ENCODE measurements at places on chromosomes 7 and 10.

- DNase-seq: no peak
Measured at GRCh38 chr7:135206941-135207391, 4.4 kb downstream of the WDR91 start.

- no peak for DNase-seq
Measured at GRCh38 chr10:70131560-70131937, 1.1 kb downstream of the AIFM2 start.

GRCh38 chr7:18948521-18948920, 168.9 kb downstream of the TWIST1 start:
- DNase-seq: no peak

DNA sequence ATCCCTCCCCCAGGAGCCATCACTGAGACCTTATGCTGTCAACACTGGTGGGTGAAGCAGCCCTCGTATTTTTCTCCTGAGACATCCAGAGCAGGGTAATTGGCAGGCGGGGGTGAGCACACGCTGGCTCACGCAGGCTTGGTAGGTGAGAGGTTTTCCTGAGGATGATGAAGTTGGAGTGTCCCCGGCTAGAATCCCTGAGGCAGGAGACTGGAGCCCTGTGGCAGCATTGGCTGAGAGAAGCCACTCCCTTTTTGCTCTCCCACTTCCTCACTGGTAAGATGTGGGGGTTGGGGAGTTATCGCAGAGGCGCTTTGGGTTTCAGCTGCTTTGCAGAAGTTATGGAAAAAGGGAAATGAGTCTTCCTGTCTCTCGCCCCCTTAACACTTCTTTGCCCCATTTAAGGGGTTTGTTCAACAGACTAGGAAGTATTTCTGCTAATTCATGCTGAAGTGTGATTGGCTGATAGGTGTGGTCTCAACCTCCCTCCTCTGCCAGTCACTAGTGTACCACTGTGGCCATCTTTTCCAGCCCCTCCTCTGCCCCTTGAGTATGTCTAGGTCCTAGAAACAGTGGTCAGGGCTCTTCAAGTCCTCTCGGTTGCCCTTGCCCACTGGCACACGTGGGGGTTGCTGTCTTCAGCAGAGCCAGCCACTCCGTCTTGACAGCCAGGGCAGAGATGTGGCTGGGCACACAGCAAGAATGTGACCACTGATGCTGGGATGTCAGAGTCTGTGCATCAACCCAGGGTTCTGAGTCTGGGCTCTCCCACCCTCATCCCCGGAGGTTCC, 5.7 kb downstream of the ARPC1B start:
- DNase-seq: no peak

DNA sequence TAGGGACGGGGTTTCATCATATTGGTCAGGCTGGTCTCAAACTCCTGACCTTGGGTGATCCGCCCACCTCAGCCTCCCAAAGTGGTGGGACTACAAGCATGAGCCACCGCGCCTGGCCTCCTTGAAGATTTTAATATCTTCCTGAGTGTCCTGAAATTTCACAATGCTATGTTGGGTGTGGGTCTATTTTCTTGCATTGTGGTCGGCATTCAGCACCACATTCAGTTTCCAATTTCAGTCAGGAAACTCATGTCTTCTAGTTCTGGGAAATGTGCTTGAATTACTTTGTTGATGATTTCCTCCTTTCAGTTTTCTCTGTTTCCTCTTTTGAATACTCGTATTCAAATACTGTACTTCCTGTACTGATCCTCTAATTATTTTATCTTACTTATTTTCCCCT, 49.3 kb upstream of the IL6 start:
- DNase-seq: no peak

DNA sequence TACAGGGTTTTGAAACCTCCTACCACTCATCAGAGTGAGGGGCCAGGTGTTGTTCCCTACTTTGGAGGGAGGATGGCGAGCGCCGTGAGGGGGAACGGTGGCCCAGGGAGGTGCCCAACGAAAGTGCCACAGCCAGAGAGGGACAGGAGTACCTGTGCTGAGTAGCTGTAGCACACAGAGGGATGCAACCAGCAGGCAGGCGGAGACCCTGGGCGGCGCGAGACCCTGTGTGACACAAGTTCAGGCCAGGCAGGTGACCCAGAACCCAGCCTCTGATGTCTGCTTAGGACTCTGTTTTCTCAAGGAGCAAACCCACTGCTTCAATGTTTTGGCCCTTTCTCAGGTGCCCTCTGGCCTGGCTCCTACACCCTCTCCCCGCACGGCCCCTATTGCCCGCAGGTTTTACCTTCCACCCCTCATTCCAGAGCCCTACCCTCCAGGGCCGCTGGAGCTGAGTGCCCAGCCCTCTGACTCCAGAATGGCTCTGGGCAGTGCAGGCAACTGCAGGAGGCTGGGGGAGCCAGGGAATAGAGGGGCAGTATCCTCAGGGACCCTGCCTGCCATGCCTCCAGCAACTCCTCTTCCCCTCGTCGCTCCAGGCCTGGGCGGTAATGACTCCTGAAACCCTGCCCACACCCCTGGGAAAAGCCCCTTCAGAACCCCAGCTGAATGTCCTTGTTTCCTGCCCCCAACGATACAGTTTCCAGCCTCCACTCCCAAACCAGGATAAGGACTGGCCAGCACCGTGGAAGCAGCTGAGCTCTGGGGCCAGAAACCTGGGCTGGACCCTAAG, 164.1 kb upstream of the RHEB start:
- DNase-seq: no peak

DNA sequence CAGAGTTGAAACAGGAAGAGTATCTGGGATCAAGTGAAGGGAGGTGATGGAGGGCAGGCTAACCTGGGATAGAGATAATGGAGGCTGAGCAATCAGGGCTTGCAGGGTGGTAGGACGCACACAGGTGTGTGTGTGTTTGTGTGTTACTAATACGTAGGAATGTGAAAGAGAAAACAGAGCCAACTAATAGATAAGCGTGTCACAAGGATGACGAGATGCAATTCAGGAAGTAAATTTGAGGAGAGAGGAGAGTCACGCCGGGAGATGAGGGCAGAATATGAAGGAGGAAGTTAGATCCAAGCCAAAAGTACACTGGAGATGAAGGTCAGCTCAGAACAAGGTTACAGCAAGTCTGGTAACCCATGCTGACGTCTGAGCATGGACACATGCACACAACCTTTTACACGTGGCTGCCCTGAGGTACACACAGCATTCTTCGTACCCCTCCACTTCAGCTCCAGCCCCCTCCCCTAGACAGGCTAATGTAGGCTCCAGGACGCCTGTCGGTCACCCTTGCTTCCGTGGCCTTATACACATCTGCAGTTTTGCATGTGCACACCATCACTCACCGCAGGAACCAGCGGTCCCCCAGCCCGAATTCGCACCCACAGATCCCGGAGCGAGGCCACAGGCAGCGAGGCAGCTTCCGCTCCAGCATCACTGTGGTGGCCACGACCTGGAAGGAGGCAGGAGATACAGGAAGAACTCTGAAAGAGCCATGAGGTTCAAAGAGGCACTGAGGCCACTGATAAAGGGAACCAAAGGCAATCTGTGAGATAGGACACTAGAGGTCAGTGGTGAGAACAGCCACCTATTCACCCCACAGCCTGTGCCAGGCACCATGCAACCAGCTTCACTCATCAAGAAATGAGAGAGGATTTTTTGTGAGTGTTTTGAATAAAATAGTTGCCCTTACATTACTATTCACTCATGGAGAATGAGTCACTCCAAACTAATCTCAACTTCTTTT, 23.7 kb upstream of the TRPV6 start:
- DNase-seq: no peak

- DNase-seq: no peak
Measured at GRCh38 chr10:20091698-20092097, 275.5 kb downstream of the PLXDC2 start.

- DNase-seq: no peak
Measured at GRCh38 chr7:116977172-116977571, 23.9 kb downstream of the ST7 start.

GRCh38 chr7:78734626-78735025, 718.8 kb downstream of the MAGI2 start:
- DNase-seq: no peak

DNA sequence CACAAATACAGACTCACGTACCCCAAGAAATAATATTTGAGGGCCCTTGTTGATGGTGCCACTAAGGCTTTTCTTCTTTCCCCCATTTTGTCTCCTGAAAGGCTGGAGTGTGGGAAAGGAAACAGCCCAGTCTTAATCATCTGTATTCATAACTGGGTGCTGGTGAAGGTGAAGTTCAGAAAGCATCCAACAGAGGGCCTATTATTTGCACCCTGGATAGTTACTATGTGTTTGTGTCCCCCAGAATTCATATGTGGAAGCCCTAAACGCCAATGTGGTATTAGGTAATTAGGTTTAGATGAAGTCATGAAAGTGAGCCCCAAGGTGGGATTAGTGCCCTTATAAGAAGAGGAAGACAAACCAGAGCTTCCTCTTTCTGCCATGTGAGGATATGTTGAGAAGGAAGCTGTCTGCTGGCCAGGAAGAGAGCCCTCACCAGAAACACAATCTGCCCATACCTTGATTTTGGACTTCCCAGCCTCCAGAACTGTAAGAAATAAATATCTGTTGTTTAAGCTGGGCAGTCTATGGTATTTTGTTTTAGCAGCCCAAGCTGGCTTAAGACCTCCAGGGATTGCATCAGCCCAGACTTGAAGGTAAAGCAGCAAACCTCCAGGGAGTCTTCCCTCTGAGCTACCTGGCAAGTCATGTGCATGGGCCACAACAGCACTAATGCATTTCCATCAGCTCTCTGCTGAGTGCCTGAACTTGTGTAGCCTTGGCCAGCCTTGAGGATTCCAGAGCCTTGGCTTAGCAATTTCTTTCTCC, 90.0 kb upstream of the ADRB1 start:
- no peak for DNase-seq

GRCh38 chr7:148838905-148839304, 45.2 kb downstream of the EZH2 start:
- DNase-seq: no peak

GRCh38 chr7:30331338-30331737, 46.9 kb downstream of the ZNRF2 start:
- no peak for DNase-seq

DNA sequence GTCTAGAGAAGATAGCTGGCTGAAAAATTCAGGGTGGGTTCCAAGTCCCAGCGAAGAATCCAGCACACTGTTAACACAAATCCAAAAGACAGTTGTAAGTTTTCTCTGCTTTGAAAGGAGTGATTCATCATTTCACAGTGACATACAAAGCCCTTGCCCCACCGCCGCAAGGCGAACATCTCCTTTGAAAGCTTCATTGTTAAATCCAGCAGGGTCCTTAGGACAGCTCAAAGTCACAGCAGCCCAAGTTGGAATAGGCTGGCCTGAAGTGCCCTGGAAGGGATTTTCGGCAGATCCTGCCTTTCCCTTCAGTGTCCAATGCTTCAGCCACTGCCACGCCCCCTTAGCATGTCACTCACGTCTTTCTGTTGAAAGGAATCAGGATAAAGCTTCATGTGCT, 526.1 kb downstream of the CALN1 start:
- no peak for DNase-seq

- DNase-seq: no peak
Measured at GRCh38 chr10:70893227-70894006, 5.1 kb upstream of the PCBD1 start.

- DNase-seq: no peak
Measured at GRCh38 chr7:113125728-113126127, 7.4 kb upstream of the SMIM30 start.

DNA sequence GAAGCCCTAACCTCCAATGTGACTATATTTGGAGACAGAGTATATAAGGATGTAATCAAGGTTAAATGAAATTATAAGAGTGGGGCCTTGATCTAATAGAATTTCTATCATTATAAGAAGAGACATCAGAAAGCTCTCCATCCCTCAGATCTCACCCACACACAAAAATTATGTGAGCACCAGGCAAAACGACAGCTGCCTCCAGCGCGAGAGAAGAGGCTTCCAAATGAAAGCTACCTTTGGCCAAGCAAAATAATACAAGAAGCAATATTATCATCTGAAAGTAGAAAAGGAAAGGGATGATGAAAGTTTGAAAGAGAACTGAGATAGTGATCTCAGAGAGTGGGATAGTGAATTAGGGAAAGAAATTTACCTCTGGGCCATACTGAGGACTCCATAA, 1192.5 kb downstream of the NXPH1 start:
- no peak for DNase-seq

- no peak for DNase-seq
Measured at GRCh38 chr7:25770235-25770634, 381.8 kb upstream of the NFE2L3 start.

GRCh38 chr10:25954851-25955250, 20.8 kb downstream of the MYO3A start:
- no peak for DNase-seq

GRCh38 chr7:157250605-157251228, 86.1 kb upstream of the DNAJB6 start:
- no peak for DNase-seq

GRCh38 chr7:34430456-34430855, 227.6 kb upstream of the NPSR1 start:
- no peak for DNase-seq

- DNase-seq: no peak
Measured at GRCh38 chr10:79472951-79473350, 27.5 kb upstream of the ZCCHC24 start.

DNA sequence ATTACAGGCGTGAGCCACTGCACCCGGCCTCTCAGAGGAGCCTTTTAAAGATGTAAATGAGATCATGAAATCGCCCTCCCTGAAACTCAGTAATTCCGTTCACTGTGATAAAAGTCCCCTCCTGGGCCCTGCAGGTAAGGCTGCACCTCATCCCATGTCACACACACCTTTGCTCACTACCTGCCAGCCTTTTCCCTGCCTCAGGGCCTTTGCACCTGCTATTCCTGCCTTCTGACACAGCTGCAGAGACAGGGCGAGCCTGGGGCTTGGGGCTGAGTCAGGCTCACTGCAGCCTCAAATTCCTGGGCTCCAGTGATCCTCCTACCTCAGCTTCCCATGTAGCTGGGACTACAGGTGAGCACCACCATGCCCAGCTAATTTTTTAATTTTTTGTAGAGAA, 118.8 kb downstream of the MYL10 start:
- DNase-seq: no peak

- no peak for DNase-seq
Measured at GRCh38 chr7:151187409-151188251, 580 bp upstream of the ASB10 start.

DNA sequence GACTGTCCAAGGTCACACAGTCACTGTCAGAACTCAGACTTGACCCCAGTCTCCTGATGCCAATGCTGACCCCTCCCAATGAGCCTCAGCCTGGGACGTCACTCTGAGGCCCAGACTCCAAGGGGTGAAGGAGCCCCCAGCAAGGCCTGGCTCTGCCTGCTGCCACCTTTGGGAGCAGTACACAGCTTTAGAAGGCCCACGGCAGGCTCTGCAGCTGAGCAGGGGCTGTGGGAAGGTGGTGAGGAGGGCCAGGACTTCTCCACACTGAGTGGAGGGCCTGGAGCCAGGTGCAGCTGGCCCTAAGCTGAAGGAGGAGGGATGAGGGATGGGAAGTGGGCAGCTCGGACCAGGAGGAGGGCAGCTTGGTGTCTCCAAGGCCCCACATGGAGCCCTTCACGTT, 23.9 kb upstream of the ZMIZ1 start:
- DNase-seq: no peak

DNA sequence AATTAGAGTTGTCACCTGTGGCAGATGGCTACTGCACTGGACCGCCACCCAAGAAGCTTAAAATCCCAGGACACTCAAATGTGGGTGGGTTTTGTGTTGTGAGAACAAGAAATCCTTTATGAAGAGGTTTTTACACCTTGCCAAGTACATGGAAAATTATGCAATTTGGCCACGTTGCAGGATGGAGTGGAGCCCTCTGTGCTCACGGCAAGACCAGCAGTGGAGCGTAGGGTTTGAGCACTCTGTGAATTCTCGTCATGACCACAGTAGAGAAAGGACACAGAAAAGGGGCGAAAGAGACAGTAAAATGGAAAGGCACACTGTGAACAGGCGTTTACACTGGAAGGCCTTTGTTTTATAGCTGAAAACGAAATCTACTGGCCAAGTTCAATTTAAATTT, 222.6 kb downstream of the ADARB2 start:
- DNase-seq: no peak

- DNase-seq: no peak
Measured at GRCh38 chr7:101754424-101755159, 62.8 kb upstream of the CUX1 start.

Measured in stimulated activated CD8-positive, alpha-beta memory T cell treated with anti-CD3 and anti-CD28 coated beads, Interleukin-7, amount 100 ng/mL, for 1 hour (primary cell).